Fibroblast of pulmonary artery (primary cell): ENCODE measurements at places on chromosomes 1 and 21.

DNA sequence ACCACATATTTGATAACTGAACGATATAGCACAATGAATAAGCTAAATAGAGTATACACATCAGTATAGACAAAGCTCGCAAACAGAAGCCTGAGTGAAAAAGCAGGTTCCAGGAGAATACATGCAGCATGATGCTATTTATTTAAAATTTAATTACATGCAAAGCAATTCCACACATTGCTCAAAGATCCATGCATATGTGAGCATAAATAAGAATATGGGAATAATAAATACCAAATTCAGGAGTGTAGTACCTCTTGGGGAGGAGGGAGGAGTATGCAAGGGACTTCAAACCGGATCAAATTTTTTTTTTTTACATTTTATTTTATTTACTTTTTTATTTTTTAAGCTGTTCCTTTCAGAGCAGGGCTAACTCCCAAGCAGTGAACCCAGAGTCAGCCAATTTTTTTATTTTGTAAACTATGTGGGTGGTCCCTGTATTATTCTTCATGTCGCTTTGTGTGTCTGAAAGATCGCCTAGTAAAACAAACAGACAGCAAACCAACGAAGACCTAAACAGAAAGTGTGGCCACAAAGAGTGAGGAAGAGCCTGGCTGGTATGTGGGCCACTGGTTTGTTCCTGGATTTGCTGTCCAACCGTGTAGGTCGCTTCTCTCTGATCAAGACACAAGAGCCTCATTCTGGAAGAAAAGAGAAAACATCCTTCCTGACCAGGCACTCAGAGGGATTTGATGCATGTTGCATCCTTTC, 4.2 kb upstream of the SHISAL2A start:
- no peak for DNase-seq

GRCh38 chr1:117662667-117663066, 56.8 kb downstream of the TENT5C start:
- no peak for DNase-seq

DNA sequence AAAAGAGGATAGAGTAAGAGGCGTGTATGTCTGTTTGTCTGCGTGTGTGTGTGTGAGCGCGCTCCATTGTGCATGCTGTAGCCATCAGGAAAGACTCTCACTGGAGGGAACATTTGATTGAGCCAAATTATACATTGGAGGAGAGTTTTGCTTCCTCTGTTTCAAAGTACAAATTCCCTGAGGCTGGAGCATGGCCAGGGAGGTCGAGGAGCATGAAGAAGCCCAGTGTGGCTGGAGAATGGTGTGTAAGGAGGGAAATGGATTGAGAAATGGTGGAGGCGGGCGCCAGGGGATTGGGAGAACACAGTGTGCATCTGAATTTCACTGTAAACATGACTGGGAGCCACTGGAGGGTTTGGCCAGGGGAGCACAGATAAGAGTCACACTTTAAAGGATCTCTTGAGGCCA, 22.1 kb upstream of the EFNA1 start:
- peak; percentile 79 for DNase-seq

DNA sequence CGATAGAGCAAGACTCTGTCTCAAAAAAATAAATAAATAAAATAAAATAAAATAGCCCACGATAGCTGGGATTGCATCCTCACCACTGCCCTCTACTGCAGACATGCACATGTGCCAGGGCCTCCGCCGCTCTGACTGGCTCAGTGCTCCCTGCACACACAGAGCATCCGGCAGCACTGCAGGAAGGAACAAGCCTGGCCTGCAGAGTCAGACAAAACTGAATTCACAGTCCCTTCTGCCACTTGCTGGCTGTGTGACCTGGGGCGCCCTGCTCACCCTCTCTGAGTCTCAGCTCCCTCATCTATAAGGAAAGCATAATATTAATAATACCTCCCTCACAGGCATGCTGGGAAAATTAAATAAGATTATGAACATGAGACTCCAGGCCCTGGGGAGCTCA, 35.4 kb downstream of the CSMD2 start:
- no peak for DNase-seq

DNA sequence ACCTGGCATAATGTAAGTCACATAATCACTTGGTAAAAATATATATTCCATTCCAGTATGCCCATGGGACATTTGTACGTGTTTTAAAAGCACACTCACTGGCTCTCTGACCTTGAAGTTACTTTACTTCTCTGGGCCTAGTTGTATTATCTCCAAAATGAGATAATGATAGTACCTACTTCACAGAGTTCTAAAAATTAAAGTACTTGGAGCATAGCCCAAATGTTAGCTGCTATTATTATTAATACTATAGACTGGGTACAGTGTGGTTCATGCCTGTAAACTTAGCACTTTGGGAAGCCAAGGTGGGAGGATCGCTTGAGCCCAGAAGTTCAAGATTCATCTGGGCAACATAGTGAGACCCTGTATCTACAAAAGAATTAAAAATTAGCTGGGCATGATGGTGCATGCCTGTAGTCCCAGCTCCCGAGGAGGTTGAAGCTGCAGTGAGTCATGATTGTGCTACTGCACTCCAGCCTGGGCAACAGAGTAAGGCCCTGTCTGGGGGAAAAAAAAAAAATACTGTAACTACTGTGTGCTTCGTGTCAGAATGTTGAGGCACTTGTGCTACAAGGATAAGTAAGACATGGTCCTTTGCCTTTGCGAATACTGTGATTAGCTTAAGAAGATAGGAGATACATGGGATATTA, 45.7 kb downstream of the TDRD5 start:
- DNase-seq, result no peak
